ENCODE measurements at places on chromosomes 5 and 9.

GRCh38 chr9:444528-444927, 229.9 kb downstream of the DOCK8 start:
- DNase-seq = no peak

DNA sequence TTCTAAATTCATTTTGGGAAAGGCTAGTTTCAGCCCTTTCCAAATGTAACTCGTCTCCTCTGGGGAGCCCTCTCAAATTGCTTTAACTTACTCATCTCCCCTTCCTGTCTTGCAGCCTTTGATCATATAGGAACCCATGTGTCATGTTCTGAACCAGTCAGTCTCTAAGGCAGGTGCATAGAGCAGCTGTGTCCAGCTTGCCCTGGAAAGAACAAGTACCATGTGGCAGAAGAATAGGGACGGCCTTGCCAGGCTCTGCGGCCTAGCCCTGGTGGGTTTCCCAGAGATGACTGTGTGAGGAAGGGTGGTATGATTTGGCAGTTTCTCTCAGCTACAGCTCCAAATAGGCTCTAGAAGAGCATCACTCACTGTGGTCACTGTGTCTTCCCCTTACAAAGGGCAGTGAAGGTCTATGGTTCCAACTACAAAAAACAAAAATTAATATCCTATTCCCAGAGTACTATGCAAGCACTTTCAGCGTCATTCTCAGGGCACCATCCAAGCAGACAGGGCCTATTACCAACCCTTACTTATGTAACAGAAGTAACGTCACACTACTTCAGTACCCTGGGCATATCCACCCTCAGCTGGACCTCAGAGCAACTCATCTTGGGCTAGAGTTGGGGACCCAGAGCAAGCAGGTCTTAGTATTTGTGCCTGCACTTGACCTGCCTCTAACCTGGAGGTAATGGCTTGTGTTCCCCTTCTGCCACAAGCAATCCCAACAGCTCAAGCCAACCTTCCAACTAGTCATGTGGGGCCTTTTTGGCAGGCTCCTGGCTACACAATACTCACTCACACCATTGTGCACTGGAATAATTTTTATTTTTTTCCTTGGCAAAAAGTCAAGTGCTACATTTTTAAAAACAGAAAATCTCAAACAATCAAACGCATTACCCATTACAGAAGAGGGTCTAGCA, 37.2 kb upstream of the UBAP2 start:
- DNase-seq = no peak

DNA sequence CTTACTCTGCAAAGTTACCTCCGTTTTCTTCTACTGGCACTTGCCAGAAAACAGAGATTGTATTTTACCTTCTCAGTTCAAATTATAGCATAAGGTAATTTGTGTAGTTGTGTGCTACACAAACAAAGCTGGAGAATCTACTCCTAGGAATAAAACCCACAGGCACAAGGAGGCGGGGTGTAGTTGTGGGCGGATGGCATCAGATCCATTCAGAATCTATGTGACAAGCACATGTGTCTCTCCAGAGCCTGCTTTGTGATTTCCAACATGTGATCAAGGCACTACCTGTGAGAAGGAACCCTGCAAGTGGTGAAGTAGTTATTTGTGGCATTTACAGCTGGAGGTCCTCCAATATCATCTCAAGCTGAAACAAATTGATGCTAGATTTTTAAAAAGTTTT, 39.0 kb downstream of the GAS1 start:
- DNase-seq = no peak

DNA sequence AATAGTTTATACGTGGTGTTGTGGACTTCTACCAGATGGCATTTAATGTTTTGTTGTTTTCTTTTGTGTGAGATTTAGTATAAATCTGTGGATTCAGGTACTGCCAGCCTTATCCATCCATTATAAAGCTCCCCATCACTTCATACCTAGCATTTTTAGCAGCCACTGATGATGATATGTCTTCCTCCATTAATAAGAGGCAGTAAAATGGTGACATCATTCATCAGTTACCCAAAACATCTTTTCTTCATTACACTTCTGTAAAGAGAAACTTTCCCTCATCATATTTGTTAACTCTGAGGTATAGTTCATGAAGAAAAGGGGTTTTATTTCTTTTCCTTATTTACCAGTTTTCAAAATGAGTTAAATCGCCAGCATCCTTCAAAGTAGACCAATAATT, 19.4 kb downstream of the CHD1 start:
- no peak for DNase-seq

DNA sequence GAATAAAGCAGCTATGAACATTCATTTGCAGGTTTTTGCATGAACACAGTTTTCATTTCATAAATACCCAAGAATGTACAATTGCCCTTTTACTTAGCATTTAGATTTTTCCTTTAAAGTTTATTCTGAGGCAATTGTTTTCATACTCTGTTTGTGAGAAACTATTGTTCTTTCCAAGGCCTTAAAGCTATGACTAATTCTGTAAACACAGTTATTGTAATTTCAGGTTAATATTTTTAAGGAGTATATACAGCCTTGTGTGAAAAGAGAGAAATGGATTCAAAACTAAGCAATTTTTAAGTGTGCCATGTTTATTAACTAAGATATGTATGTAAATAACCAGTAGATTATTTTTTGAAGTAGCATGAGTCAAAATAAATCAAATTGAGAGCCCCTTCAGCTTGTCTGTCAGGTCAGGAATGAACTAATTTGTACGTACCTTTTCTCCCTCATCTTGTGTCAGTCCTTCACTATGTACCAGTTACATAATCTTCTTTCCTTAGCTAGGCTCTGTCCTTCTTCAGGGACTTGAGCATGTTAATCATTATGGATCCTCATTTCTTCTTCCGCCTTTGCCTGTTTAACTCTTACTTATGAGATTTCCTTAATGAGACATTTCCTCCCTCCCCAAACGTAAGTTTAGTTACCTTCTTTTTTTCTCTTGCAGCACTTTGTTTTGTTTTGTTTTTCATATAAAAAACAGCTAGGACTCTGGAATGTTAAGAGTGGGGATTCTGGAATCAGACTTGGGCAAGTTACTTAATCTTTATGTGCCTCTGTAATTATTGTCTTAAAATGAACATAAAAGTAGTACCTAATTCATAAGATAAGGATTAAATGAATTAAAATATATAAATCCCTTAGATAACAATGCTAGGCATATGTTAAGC, 63.6 kb downstream of the NIPBL start:
- DNase-seq = no peak

DNA sequence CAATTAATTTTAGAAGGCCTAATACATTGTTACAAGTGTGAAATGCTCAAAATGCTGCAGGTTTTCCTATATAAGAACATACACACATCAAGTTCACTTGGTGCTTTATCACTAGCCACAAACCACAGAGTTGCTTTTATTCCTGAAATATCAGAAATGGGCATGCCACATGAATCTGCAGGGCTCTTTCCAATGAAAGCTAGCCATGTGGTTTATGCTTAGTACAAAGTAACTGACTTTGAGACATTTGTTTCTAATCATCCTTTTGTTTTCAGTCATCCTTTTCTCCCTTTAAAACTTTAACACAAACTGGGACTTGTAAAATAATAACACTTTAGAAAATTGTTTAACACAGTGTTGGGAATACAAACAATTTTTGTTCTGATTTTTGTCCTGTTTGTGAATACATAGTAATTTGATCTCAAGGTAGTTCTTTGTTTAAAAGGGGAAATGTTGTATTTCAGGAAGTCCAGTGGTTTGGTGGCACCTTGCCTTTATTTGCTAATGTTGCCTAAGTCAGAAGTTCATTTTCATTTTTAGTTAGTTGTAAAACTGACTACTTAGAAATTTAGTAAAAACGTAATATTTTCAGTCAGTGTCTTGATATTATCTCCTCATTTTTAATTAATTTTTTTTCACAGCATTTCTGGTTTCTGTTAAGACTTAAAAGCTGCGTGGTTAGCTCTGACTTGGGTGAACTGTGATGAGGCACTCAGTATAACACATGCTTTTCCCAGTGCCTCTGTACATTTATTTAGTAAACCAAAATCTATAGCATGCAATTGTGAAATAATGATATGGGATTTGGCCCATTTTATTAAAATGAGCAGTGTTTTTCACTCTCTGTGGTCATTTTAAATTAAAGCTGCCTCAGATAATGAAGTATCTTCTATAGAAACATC, 18.6 kb downstream of the PRDM6 start:
- no peak for DNase-seq

DNA sequence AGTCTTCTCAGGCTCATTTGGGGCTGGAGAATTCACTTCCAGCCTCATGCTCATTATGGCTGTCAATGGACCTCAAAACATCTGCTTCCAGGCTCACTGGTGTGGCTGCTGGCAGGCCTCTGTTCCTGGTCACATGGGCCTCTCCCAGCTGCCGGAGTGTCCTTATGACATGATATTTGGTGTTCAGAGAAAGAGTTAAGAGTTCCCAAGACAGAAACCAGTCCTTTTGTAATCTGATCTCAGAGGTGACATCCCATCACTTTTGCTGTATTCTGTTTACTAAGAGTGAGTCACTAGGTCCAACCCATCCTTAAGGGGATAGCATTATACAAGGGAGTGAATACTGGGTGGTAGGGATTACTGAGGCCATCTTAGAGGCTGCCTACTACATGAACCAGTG, 104.6 kb downstream of the CACNA1B start:
- peak; percentile 16 for DNase-seq

- DNase-seq = peak; percentile 11
Measured at GRCh38 chr5:116652903-116653302, 78.3 kb upstream of the SEMA6A start.

DNA sequence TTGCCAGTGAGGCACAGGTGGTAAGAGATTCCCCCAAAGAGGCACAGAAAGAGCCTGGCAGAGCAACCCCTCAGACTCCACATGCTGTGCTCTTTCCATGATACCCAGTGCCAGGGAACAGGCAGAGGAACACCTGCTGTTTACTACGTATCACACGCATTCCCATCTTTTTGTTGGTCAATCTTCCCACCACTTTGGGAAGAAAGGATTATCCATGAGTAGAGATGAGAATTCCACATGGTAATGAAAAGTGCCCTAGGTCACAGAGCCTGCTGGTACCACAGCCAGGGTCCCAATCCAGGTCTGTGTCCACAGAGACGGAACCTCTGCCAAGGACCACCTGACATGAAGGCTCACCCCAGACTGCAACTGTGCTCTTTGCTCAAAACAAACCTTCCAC, 86.6 kb downstream of the LHFPL2 start:
- no peak for DNase-seq

DNA sequence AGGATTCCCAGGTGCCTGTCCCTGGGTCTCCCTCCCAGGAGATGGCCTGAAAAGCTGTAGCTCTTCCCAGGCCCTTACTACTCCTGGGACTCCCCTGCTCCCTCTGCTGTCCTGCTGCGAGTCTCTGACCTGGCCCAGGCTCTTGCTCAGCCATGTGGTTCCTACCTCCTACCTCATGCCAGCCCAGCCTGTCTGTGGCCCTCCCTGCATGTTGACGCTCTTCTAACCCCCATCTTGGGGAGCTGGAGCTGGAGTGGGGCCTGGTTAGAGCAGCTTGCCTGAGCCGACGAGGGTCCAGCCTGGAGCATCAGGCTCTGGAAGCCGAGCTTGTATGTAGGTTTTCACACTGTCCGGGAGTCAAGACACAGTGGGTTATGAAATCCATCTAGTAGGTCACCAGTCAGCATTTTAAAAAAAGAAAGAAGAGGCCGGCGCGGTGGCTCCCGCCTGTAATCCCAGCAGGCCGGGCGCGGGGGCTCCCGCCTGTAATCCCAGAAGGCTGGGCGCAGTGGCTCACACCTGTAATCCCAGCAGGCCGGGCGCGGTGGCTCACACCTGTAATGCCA, 244.4 kb downstream of the FANCC start:
- DNase-seq = no peak

DNA sequence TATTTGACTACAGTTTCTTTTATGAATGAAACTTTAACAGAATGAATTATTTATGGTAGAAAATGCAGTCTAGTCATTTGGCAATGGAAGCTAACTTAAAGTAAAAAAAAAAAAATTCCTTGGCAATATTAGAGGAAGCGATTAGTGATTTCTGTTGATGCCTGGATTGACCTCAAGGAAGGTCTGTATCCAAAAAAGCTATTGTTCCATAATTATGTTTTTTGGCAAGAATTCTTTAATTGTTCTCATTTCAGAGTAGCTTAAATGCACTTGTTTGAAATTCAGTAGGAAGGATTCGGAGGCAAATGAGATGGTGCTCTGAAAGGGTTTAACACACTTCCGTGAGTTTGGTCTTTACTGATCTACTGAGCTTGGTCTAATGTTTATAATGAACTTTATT, 61.8 kb downstream of the ITGA1 start:
- no peak for DNase-seq

DNA sequence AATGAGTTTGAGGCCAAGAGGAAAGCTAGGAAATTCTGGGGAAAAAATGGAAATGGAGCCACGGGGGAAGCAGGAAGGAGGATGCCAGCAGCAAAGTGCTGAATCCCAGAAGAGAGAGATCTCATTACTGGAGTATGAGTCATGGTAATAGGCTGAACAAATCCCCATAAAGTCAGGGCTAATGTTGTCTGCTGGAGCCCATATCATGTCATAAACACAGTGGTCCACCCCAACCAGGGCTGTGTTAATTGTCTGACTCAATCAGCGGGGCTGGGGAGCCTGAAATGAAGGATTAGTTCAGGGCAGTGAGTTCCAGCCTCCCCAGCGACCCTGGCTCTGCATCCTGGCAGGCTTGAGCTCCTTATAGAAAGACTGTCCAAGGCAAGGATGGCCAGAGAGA, 68.8 kb downstream of the TLR4 start:
- DNase-seq = no peak

DNA sequence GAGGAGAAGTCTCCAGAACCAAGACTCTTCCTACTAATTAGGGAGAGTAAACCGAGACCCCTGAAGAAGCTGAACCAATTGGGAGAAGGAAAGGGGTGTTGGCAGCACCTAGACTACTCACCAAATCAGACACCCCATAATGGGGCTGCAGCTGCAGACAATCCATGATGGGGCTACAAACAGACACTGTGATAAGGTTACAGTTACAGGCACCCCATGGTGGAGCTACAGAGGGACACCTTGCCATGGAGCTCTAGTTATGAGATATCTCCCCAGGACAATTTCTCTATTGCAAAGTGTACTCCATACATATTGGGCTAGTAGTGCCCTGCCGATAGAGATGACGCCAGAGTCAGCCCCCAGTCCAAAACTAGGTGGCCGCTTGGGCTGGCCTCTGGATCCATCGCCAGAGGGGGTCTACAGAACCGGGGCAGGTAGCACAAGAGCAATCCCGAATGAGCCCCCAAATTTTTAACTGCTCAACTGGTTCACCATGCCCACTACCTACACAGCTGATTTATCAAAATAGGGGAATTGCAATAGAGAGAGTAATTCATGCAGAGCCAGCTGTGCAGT, 2.1 kb upstream of the NANS start:
- no peak for DNase-seq

- no peak for DNase-seq
Measured at GRCh38 chr9:114935119-114935518, 4.7 kb upstream of the TNFSF8 start.

- DNase-seq = no peak
Measured at GRCh38 chr9:95447660-95448420, 68.9 kb downstream of the PTCH1 start.

GRCh38 chr5:27048510-27048909, 10.1 kb upstream of the CDH9 start:
- no peak for DNase-seq

DNA sequence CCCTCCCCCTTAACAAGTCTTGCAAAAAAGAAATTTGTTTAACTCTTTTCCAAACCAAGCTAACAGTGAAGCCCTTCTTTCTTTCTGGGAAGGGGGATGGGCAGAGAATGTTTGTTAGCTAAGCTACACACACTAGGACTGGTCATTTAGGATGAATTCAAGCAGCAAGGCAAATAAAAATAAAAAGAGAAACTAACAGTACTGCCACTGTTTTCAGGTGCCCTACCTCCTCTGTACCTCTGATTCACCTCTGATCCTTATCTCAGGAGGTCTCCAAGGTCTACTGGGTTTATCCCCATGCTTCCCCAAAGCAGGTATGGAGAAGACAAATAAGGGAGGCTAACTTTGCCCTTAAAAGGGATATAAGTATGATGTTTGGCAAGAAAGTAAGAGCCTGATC, 52.9 kb downstream of the ELL2 start:
- no peak for DNase-seq

Measured in NCI-H460 (cell line).